NCI-H187 (cell line): ENCODE measurements at places on chromosomes 3 and 15.

GRCh38 chr3:50885070-50885850, 210.5 kb downstream of the DOCK3 start:
- no peak for DNase-seq

GRCh38 chr3:188507244-188507720, 353.3 kb downstream of the LPP start:
- no peak for DNase-seq

- DNase-seq = peak; percentile 21
These were observed 641 bp downstream of the ACVR2B start for GRCh38 chr3:38454178-38454883.

- DNase-seq = no peak
These were observed 13.5 kb downstream of the TBC1D21 start for GRCh38 chr15:73886717-73887345.

DNA sequence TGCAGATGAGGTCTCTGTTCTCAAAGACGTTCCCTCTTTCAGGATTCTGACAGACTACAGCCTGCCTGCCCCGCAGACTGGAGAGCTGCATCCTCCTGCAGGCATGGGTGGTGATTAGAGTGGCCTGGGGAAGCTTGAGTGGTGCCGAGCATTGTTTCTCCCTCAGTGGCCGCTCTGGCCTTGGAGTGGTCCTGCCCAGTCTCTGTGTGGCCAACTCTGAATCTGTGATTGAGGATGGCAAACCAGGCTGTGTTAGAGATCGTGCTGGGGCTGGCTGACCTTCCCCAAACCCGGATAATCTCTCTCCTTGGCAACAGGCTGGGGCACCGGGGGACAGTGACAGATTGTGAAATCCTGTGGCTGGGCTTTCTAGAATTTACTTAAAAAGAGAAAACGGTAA, 11.0 kb upstream of the ADCY5 start:
- DNase-seq = no peak

DNA sequence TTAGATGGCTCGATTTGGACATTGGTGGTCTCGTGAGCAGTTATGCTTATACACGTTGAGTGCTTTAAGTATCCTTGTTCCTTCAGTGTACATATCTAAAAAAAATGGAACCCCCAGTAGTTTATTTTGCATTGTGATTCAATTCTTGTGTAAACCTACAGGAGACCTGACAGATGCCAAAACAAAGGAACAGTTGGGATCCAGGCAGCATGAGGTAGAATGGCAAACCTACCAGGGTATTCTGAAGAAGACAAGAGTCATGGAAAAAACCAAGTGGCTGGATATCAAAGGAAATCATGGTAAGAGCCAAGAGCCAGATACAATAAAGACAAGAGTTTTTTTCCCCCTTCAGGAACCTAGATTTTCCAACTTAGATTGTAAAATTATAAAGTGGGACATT, 2.0 kb downstream of the TMEM62 start:
- DNase-seq = no peak

DNA sequence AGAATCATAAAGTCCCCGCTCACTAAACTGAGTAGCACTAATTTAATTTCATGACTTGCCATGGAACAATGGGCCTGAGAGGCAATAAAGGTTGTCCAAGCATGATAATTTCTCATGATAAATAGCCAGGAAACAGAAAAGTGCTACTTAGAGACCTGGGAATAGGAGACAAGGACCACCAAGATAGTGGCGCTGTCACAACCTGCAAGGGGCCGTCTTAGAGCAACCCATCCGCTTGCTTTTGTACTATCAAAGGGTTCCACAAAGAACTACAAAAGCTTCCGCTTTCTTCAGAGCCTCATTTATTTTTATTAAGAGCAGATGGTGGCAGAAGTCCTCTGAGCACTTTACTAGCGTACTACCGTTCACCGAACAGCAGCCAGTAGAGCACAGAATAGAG, 421.7 kb upstream of the GRM7 start:
- DNase-seq = no peak

GRCh38 chr3:12655701-12656100, 8.2 kb downstream of the RAF1 start:
- DNase-seq = no peak

DNA sequence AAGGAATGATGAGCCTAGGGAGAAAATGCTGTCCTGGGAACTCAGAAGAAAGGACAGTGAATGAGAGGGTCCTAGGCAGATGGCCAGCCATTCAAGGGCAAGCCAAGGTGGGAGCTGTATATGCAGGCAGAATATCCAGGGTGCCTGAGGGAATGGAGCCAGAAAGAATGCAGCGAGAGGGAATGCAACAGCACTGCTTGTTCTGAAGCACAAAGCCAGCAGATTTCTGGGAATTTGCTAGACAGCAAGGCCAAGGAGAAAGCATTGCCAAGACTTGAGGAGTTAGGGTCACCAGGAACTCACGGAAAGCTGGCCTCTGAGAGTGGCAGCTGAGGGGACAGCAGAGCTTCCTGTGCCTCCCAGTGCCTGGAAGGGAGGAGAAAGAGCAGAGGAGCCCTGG, 200.6 kb downstream of the MYRIP start:
- DNase-seq = no peak

DNA sequence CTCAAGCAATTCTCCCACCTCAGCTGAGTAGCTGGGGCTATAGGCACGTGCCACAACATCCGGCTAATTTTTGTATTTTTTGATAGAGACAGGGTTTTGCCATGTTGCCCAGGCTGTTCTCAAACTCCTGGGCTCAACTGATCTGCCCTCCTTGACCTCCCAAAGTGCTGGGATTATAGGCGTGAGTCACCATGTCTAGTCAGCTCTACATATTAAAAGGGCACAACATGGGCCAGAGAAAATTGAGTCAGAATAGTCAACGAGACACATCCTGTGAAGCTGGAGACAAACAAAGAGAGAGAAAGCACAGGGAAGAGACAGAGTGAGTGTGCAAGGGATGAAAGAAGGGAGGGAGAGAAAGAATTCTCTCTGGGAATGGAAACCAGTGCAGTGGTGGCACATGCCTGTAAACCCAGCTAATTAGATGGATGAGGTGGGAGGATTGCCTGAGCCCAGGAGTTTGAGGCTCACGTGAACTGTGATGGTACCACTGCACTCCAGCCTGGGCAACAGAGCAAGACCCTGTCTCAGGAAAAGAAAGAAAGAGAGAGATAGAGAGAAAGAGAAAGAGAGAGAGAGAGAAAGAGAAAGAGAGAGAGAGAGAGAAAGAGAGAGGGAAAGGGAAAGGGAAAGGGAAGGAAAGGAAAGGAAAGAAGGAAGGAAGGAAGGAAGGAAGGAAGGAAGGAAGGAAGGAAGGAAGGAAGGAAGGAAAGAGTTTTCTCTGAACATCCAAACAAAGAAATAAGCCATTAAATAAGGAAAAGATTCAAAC, 107.2 kb upstream of the SLC25A36 start:
- no peak for DNase-seq

DNA sequence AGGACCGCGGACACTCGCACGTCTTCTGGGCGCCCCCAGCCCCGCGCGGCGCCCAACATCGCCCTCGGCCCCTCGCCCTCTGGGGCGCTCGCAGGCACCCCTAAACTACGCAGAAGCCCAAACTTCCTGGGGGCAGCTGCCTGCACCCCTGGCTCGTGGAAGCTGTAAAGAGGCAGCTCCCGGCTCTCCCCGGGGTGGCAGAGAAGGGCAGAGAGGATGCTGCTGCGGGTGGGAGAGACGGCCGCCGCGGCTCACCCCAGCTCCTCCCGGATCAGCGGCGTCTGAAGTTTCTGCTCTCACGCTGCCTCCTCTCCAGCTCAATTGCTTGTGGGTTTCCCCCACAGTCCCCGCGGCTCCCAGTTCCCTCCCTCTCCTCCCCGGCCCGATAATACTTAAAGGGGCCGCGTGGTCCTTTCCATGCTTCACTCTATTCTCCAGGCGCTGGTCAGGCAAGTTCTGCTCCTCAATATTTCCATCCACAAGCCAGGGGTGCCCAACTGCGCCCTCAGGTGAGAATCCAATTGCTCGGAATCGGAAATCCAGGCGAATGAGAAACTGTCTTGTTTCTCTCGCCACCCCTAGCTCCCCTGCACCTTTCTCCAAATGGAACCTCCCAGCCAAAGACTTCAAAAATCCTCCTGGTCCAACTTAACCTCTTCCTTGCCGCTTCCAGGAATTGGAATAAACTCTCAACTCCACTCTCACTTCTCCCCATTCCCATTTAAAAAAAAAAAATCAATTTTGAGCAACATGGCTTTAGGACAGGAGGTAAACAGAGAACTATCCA, 748.5 kb downstream of the ROBO1 start:
- DNase-seq = peak; percentile 71

- peak; percentile 15 for DNase-seq
These were observed 242.0 kb downstream of the NEK10 start for GRCh38 chr3:27127195-27127594.

GRCh38 chr3:21750831-21751391, at the start of gene ZNF385D:
TSS of gene ZNF385D (minus strand) at chr3:21751210. CDS start at chr3:21750916, 294 bp downstream.
- no peak for DNase-seq

GRCh38 chr15:47663101-47663500, 54.2 kb upstream of the SEMA6D start:
- no peak for DNase-seq

DNA sequence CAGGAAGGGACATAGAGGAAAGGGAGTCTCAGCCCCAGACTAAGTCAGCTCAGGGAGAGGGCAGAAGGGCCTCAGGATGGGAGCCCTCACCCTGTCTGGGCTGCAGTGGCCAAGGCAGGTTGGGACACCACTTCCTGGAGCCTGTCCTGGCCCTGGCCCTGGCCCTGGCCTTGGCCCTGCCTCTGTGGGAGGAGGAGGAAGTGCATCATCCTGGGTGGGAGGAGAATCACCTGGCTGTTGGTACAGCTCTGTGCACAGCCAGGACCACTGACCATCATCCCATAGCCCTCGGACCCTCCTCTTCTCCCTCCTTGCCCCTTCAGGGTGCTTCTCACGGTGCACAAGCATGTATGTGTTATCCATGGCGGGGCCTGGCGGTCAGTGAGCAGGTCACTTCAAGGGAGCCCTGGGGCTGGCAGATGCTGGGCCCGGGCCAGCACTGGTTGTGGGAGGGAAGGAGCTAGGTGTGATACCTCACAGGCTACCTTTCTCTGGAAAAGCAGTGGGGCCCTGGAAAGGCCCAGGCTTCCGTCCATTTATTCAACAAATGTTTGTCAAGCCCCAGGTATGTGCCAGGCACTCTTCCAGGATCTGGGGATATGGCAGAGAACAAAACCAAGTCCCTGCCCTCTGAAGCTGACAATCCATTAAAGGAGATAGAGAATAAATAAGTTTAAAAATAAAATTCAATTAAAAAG, 8.2 kb upstream of the APEH start:
- no peak for DNase-seq

GRCh38 chr15:56207711-56208110, 36.0 kb downstream of the RFX7 start:
- DNase-seq = no peak

DNA sequence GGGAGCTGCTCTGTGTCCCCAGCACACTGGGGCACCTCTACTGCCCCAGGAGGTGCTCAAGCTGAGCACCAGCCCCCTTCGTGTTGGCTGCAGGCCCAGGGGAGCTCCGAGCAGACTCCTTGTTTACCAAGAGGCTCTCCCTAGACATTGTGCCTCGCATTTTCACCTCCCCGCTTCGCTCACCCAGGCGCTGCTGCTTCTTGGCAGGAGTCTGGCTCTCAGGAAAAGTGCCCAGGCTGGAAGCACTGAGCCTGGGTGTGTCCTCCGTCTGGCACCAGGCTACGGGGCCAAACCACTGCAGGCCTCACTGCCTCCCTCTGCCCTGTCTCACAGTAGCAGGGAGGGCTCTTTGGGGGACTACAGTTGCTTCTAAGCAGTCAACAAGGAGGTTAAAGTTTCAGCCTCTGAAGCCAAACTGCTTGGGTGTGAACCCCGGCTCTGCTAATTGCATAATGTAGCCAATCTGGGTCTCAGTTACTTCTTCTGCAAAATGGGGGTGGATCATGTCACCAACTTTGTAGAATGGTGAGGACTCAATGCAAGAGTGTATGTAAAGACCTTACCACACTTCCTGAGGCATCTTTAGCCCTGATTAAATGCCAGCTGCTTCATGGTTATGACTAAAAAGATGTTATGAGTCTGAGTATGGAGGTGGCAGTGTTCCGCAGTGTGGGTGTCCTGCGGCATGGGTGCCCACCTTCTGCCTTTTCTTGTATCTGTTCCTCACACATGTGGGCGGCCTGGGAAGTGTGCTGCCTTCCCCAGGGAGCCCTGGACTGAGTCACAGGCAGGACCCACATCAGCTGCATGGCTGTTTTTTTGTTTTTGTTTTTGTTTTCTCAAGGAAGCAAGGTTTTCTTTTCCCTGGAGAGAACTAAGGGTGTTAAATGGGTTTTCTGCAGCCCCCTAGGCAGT, 88.9 kb downstream of the CLSTN2 start:
- no peak for DNase-seq

DNA sequence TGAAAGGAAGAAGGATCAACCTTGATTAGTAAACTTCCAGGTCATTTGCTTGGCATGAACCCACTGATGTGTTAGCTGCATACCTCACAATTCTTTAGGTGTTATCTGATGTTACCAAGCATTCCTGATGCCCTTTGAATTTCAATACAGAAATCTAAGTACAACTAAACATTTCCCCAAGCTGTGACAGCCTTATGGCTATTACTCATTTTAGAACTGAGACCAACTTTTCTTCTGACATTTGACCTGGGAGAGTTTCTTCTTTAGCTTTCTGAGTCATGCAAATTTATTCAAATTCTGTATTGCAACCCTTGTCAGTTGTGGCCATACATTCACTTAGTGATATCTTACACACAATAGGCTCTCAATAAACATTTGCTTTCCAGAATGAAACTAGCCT, 124.3 kb downstream of the TIGIT start:
- DNase-seq = no peak

GRCh38 chr3:101988596-101988995, 139.3 kb downstream of the NFKBIZ start:
- no peak for DNase-seq

DNA sequence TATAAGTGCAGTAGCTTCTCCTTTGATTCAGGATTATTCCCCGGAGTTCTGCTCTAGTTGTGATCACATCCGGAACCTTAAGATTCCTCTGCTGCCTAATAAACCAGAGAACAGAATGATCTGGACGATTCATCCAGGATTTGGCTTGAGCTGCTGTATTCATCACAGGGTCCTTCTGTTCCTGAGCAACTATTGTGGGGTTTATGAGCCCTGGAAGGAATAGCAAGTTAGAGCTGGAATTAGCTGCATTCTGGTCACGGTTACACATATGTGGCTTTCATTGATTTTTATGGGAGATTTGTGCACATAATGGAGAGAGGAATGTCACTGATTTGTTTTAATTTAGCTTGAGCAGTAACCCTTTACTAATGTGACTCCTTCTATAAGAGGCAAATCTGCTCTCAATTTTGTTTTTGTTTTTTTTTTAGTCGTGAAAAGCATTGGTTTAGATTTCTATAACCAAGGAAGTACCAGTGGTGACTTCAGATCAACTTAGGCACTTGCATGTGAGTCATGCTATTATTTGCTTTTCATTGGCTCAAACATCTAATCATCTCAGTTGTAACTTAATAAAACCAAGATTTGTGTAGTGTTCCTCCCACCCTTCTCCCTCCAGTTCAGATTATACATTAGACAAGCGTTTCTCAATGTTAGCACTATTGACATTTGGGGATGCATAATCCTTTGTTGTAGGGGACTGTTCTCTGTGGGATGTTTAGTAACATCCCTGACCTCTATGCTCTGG, 148.5 kb downstream of the OTOL1 start:
- no peak for DNase-seq

GRCh38 chr3:15292765-15293522, 39.4 kb downstream of the SH3BP5 start:
- DNase-seq = no peak

- DNase-seq = no peak
These were observed 96.3 kb upstream of the ZBED2 start for GRCh38 chr3:111691293-111691909.
